ENCODE measurements at places on chromosomes 1 and 21.

- DNase-seq = no peak
These were observed 2.1 kb downstream of the PLA2G2E start for GRCh38 chr1:19921310-19921709.

- DNase-seq = no peak
These were observed 177.9 kb downstream of the HFM1 start for GRCh38 chr1:91226741-91227140.

DNA sequence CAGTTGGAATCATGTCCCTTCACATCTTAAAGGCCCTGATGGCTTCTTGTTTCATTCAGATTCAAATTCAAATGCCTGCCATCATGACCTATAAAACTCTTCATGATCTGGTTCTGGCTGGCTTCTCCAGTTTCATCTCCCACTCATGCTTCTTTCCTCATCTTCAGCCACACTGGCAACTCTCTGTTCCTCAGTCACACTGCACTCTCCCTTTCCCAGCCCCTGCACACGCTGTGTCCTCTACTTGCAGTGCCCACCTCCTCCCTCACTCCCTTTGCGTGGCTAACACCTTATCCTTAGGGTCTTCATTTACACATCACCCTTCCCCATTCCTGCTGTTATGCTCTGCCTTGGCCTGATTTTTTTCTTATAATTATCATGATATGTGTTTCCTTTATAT, 120.6 kb upstream of the LMO4 start:
- DNase-seq = no peak

DNA sequence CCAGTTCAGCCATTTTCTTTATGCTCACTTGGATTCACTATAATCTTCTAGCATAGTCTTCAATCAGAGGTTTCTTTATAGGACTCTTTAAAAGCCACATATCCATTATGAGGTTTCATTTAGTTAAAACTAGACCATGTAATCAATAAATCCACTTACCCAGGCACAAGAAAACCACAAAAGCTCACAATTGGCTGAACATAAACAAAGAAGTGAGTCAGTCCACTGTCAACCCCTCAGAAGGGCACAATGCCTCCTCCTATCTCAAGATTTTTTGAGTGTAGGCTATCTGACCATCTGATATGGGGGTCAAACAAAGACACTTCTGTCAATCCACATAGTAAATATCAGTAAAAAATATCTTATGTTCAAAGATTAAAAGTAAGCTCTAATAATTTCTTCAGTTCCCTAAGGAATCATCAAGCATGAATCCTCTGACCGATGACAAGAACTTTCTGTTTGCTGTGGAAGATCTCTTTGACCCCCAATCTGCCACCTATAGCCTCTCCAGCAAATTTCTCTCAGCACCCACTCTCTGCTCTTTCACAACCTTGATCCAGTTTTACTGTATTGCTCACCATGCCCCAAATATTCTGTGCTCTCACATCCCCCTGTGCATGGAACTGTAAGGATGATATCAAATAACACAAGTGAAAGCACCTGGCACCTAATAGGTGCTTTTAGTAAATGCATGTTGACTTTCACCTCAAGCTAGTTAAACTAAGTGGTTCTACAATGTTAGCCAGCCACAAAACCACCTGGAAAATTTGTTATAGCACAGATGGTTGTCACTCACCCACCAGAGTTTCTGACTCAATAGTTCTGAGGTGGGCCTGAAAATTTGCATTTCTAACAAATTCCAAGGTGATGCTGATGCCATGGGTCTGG, 16.7 kb downstream of the RAB3B start:
- DNase-seq = no peak

GRCh38 chr1:116820369-116820768, 66.1 kb downstream of the CD2 start:
- no peak for DNase-seq
